ENCODE measurements at places on chromosomes 4 and X.
A peak's percentile ranks its signal among the peaks of the same experiment; 100 is the strongest.

GRCh38 chr4:107799669-107800450 lies 24.9 kb upstream of the SGMS2 start:
- DNase-seq: no peak

GRCh38 chr4:3851881-3852280 lies 85.7 kb downstream of the ADRA2C start:
- no peak for DNase-seq

- no peak for DNase-seq
Measured at GRCh38 chr4:153641532-153641931, 42.5 kb upstream of the TLR2 start.

GRCh38 chr4:139188648-139189416 lies 11.8 kb upstream of the ELF2 start:
- no peak for DNase-seq

GRCh38 chr4:15771216-15772058 lies 6.7 kb upstream of the CD38 start:
- DNase-seq: no peak

- DNase-seq: no peak
Measured at GRCh38 chr4:6733358-6734164, 17.6 kb downstream of the BLOC1S4 start.

DNA sequence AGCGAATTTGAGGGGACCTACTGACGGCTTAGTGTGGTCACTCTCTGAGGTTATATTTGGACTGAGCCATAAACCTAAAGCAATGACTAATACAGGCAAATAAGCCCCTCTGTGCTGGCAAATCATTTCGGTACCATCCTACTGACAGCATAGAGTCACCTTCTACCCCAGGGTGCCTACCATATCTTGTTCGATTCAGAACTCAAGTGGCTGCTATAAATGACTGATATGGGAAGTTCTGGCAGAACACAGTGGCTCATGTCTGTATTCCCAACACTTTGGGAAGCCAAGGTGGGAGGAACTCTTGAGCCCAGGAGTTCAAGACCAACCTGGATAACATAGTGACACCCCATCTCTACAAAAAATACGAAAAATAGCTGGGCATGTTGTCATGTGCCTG lies 226.1 kb upstream of the MBNL3 start:
- no peak for DNase-seq

- no peak for DNase-seq
Measured at GRCh38 chrX:64152857-64153256, 52.7 kb downstream of the AMER1 start.

DNA sequence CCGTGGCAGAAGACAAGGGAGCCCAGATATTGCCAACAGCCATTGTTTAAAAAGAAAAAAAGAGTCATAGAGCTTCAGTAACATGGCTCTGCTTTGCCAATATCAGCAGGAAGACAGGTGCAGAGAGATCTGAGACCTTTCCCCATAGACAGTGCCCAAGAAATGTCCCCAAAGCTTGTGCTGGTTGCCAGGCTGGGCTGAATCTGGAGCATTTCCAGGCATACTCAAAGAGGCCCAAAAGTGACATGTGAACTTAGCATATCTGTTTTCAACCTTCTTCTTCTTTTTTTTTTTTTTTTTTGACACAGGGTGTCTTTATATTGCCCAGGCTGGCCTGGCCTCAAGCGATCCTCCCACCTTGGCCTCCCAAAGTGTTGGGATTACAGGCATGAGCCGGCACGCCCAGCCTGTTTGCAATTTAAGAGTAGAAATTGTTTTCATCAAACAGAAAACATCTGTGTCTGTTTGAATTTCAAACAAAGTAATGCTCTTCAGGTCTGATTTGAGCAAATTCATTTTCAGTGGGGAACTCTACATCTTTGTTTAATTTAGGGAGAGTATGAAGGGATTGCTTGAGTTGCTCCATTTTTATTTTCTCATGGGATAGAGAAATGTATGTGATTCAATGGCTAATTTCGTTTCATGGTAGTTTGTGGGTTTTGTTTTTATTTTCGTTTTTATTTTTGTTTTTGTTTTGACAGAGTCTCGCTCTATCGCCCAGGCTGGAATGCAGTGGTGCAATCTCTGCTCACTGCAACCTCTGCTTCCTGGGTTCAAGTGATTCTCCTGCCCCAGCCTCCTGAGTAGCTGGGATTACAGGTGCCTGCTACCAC lies 56.6 kb upstream of the RBM47 start:
- no peak for DNase-seq

DNA sequence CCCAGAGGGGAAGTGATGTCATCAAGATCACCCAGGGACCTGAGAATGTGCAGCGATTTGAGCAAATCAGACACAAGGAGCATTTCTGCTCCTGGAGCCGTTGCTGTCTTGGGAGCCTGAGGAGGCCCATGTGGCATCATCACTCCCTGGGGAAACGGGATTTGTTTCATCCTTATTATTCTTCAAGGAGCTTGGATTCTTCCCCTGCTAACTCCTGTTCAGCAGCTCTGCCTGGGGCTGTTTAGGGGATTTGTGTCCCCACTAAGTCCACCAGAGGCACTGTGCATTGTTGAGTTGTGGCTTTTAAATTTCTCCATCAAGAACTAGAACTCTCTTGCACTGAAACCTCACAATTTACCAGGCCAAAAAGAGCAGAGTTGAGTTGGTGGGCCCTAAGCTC lies 104.2 kb upstream of the MSX1 start:
- DNase-seq: no peak

- DNase-seq: no peak
Measured at GRCh38 chrX:17788956-17789562, 51.8 kb downstream of the SCML1 start.

DNA sequence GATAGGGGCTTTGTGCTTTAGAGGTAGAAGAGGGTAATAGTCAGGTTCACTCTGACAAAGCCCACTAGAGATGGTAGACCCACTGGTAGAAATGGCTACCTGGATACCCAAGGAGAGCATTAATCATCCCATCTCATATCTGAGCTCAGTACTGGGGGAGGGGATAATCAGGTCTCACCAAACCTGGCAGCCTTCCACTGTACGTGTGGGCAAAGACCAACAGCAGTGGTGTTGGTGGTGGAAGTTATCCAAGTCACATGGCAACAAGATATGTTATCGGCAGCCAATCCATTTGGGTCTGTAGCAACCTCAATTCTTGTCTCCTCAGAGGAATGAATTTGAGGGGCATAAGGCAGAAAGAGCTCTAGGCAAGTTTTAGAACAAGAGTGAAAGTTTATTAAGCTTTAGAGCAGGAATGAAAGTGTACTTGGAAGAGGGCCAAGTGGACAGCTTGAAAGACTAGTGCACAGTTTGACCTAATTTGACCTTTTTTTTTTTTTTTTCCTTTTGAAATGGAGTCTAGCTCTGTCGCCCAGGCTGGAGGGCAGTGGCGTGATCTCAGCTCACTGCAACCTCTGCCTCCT lies 67.0 kb upstream of the CXCL13 start:
- DNase-seq: no peak

- no peak for DNase-seq
Measured at GRCh38 chr4:80507077-80507476, 171.5 kb downstream of the CFAP299 start.

DNA sequence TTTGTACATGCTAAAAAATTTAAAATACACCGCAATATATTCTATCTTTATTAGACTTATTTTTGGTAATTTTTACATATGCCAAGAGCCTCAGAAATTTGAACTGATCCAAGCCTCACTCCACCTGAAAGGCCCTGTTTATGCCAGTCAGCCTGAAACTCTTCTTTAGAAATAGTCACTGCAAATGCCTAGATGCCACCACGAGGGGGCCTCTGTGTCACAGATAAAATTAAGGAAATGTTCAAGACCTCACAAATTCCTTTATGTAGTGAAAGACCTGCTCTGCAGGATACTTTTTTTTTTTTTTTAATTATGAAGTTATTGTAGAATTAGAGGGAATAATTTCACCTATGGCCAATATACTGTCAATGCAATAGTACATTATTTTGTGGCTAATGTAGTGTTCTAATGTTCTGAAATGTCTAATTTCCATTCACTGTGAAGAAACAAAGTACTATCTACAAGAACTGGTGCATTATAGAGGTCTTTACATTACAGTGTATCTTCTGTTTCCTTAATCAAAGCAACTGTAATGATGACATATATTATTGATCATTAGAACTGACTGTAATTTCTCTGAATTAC lies 69.8 kb downstream of the DTHD1 start:
- DNase-seq: peak; percentile 35

- DNase-seq: no peak
Measured at GRCh38 chrX:95063554-95063953, 1389.5 kb downstream of the FAM133A start.

DNA sequence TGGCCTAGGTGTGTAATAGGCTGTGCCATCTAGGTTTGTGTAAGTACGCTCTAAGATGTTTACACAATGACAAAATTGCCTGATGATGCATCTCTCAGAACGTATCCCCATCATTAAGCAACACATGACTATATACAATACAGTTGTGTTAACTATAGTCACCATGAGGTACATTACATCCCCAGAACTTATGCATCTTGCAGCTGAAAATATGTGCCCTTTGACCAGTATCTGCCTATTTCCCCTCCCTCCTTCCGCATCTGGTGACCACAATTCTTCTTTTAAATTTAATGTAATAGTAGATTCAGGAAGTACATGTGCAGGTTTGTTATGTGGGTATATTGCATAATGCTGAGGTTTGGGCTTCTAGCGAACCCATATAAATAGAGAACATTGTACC lies 239.8 kb upstream of the IL1RAPL1 start:
- DNase-seq: no peak

GRCh38 chr4:105230287-105230686 lies 83.6 kb downstream of the TET2 start:
- no peak for DNase-seq

GRCh38 chr4:26573389-26573794 lies 10.5 kb upstream of the TBC1D19 start:
- DNase-seq: no peak

DNA sequence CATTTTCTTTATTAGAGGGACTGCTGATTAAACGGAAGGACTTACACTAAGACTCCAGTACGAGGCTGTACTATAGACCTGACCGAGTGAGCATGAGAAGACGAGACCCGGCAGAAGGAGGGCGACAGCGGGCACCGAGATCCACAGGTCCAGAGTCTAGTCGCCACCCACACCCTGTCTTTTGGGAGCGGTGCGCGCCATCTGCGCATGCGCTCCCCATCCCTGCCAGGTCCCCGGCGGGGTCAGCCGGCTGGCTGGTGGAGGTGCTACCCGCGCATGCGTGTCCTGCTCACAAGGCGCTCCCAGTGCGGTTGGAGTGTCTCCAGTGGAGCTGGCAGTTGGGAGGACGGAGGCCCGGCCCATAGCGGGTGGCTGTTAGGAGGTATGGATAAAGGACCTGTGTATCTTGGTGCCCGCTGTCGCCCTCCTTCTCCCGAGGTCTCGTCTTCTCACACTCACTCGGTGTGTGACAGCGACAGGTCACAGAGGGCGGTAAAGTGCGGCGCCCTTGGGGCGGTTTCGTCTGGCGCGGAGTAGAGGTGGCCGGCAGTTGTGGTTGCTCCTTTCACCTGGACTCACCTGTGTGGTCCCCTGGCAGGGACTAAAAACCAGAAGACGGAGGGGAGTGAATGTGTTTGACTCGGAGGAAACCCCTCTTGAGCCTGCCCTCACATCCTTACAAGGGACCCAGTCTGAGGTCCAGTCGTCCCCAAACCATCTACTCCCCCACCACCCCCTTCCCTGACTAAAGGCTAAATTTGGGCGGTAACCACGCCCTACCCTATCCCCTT lies 7.6 kb upstream of the HSD17B10 start:
- peak; percentile 45 for DNase-seq

- DNase-seq: no peak
Measured at GRCh38 chr4:110287130-110287529, 88.7 kb upstream of the ELOVL6 start.

- no peak for DNase-seq
Measured at GRCh38 chr4:7365462-7366179, 69.1 kb downstream of the PSAPL1 start.

DNA sequence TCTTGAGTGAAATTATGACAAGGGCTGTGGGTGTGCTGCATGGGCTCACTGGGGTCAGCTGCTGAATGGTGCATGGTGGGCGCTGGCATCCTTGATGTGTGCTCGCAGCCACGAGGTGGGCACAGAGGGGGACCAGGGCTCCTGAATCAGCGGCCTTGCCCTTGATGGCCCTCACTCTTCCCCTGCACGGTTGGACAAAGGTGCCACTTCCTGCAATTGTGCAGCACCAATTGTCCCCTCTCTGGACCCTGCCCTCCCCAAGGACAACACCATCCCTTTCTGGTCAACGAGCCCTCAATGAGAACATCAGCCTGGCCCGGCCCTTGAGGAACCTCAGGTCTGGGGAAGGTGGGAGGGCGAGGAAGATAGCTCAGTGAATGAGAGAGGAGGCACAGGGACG lies 16.1 kb downstream of the ABLIM2 start:
- DNase-seq: no peak

DNA sequence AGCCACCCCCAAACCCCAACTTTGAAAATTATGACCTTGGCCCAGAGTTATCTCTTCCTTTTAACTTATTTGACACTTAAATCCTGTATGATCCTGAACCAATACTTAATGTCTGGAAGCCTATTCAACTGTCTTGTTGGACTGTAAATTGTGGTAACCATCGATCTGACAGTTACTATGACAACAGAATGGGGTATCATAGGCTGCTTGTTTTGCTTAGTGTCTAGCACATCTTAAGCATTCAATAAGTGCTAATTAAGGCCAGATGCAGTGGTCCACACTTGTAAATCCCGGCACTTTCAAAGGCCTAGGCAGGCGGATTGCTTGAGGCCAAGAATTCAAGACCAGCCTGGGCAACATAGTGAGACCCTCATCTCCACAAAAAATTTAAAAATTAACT lies 175.0 kb downstream of the APBB2 start:
- DNase-seq: no peak

GRCh38 chrX:154827194-154828015 lies 7.1 kb downstream of the SMIM9 start:
- peak; percentile 93 for DNase-seq

DNA sequence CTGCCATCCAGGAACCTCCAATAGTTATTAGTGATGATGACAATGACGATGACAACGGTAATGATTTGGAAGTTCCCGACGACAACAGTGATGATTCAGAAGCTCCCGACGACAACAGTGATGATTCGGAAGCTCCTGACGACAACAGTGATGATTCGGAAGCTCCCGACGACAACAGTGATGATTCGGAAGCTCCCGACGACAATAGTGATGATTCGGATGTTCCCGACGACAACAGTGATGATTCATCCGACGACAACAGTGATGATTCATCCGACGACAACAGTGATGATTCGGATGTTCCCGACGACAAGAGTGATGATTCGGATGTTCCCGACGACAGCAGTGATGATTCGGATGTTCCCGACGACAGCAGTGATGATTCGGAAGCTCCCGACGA lies 14.7 kb downstream of the CXCR3 start:
- no peak for DNase-seq

DNA sequence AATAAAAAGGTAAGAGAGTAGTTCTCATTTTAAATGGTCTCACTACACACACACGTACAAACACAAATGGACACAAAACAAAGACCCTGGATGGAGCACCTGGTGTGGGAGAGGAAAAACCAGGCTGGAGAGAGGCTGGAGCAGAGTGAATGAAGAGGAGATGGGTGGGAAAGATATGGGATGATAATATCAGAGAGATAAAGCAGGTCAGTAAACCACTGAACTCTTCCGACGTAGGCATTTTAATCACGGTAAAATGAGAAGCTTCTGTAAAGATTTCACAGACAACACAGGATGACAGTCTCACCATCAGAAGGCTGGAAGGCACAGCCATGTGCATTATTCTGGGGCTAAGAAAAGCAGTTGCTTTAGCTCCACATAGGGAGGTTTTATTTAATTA lies 532.8 kb downstream of the KCNIP4 start:
- DNase-seq: no peak

- no peak for DNase-seq
Measured at GRCh38 chrX:135695471-135695870, 18.0 kb upstream of the CT45A1 start.

All from NCI-H526 (cell line).